ENCODE measurements at places on chromosomes 5 and 9.
A peak's percentile ranks its signal among the peaks of the same experiment; 100 is the strongest.

DNA sequence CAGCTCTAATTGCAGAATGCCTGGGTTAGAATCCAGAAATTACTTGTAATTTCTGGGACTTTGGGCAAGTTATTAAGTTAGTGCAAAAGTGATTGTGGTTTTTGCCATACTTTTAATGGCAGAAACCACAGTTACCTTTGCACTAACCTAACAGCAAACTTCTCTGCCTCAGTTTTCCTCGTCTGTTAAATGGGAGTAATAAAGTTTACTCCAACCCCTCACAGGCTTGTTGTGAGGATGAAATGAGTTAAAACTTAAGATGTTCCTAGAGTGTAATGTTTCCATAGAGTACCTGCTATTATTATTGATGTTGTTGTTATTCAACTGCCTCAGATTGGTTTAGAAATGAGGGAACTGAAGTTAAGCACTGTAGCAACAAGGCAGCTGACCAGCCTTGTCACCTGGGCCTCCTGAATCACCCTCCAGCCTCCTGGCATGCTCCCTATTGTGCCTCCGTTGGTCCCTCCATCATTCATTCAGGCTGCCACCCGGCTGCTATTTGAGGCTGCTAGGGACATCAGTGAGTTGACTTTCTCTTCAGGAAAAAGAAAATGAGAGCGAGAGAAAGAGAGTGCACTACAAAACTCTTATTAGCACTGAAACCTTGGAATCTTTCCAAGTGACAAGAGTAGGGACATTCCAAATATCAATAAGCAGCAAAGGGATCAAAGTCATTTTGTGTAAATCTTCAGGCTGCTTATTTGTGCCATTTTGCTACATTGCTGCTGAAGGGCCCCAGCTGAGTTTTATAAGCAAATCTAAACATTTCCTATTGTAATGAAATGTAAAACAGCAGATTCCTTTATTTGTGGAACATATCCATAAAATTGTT is 66.5 kb upstream of the TTC23L start:
- no peak for DNase-seq

- no peak for DNase-seq
Measured at GRCh38 chr9:134367791-134368490, 41.7 kb downstream of the RXRA start.

- peak; percentile 22 for DNase-seq
Measured at GRCh38 chr9:138043061-138043410, 165.5 kb downstream of the CACNA1B start.

- no peak for DNase-seq
Measured at GRCh38 chr9:136100700-136101614, 5.9 kb upstream of the NACC2 start.

GRCh38 chr9:122777935-122778627 is 10.7 kb upstream of the OR5C1 start:
- DNase-seq: no peak

GRCh38 chr5:146290318-146290717 is 48.3 kb upstream of the POU4F3 start:
- no peak for DNase-seq

GRCh38 chr5:160171666-160172065 is 52.4 kb upstream of the PWWP2A start:
- DNase-seq: no peak

DNA sequence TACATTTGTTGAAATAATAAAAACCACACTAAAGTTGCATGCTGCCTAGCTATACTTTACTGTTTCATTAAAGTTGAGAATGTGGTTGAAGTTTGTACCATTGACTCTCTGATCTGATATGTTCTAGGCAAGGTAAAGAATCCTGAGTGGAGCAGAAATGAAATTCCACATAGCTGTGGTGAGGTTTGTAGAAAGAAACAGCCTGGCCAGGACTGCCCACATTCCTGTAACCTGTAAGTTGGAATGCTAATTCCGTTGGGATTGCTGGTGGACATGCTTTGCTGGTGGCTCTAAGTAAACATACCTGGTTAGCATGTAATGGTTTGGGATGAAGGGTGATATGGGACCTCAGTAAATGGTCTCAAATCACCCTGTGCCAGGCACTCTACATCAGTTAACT is 16.8 kb downstream of the NFX1 start:
- DNase-seq: no peak

DNA sequence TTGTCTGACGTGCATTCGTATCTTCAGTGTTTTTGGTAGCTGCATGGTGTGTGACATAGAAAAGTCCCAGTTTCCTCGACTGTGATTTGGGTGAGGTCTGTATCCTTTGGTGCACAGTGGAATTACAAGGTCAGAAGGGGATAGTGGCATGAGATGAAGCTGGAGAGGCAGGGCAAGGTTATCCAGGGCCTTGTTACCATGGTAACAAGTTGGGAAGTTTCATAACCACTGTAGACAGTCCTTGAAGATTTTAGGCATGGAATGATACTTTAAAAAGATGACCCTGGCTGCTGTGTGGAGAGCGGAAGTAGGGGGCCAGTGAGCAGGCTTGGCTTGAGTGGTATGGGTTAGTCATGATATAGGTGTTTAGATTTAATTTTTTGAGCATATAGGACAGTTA is 11.9 kb downstream of the EHMT1 start:
- no peak for DNase-seq

DNA sequence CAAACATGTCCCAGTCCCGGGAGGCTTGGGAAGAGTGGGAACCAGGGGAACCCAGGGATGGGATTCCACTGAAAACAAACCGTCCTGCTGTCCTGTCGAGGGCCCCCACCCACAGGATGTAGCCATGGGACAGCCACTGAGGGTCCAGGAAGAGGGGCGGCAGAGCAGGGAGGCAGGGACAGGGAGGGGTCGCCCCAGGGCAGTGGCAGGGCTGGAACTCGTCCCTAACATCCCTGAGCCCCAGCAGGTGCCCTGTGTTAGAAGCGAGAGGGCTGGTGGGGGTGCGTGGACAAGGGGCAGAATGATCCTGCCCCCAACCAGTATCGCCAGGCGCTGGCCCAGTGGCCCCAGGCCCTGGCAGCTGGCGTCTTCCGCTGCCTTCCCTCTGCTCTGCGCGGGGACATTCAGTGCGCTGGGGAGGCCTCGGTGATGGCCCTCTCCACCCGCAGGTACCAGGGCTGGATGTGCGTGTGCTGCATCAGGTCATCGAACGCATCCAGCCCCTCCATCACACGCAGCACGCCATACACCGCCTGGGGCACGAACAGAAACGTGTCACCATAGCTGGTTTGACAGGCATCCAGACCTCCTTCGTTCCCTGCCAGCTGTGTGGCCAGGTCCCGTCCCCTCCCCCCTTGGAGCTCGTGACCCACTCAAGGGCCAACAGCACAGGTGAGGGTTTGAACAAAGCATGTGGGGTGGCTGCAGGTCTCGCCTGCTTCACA is 6.6 kb downstream of the PTGES2 start:
- DNase-seq: no peak

DNA sequence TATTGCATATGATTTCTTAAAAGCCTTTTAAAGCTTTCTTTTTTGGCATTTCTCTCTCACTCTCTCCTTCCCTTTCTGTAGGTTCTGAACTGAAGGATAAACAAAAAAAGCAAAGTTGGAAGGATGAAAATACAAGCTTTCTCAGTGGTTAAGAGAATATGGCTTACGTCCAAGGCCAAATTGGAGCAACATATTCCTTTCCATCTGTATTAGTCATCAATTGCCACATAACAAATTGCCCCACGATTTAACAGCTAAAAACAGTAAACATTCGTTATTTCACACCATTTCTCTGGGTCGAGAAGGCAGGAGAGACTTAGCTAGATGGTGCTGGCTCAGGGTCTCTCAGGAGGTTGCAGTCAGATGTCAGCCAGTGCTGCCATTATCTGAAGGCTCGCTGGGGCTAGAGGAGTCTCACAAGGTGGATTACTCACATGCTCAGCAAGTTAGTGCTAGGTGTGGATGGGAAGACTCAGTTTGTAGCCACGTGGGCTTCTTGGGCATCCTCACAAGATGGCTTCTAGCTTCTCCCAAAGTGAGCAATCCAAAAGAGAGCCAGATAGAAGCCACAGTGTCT is 2.0 kb upstream of the ROR2 start:
- no peak for DNase-seq

- no peak for DNase-seq
Measured at GRCh38 chr5:39005566-39006232, 68.5 kb downstream of the RICTOR start.

DNA sequence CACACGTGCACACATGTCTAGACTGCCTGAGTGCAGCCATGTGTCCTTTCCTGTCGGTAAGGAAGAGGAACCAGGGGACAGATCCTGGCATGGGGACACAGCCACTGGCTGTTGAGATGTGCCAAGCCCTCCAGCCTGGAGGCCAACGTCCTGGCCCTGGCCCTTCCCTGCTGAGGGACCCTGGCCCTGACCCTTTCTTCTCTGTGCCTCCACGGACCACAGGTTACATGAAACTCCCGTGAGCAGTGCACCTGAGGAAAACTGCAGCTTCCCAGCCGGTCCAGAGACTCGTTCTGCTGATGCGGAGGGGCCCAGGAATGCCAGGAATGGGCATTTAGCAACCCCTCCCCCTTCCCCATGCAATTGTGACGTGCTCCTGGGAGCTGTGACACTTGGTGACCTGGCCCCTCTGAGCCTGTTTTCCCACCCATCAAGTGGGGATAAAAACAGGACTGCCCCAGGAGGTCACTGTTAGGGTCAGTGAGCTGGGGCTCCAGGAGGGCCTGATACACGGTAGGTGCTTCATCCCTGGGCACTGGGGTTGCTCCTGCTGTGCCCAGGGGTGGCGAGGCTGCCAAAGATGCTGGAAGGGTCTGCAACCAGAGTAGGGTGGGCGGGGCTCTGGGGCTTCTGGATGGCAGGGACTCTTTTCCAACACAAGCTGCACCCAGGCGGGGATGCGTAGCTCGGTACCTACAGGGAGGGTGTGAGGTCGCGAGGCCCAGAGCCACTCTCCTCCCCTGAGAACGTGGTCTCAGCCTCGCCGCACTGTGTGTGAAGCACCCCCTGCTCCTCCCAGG is 151.5 kb downstream of the C9orf50 start:
- no peak for DNase-seq

- no peak for DNase-seq
Measured at GRCh38 chr9:91282292-91282691, 79.4 kb downstream of the AUH start.

GRCh38 chr5:144460600-144460999 is 289.9 kb downstream of the KCTD16 start:
- DNase-seq: no peak

DNA sequence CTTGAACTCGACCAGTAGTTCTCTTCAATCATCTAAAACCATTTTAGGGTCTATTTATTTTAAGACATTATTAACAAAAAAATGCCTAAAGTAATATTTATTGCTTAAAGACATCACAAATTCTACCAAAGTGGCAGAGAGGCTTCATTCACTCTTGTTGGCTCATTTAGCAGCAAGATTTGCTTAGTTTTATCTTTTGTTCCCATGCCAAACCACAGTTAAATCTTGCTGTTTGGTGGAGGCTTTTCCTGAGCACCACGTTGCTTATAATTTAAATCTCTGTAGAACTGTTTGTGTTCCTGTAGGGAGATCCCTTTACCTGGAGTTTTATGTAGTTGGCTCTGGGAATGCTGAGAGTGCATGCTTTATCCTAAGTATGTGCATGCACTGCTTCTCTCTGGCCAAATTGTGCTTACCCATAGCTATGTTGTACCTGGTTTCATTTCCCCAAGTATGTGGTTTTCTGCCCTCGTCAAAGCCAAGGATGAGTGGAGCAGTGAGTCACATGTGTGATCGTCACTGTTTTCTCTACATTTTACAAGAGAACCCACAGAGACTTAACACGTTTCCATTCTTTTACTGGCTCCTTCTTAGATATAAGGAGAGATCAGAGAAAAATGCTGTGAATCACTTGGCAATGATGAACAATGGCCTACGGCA is 42.1 kb upstream of the MAST4 start:
- DNase-seq: no peak

- DNase-seq: no peak
Measured at GRCh38 chr5:31007672-31008071, 185.8 kb upstream of the CDH6 start.

GRCh38 chr9:96021551-96022444 is 146.3 kb downstream of the ERCC6L2 start:
- DNase-seq: peak; percentile 19

DNA sequence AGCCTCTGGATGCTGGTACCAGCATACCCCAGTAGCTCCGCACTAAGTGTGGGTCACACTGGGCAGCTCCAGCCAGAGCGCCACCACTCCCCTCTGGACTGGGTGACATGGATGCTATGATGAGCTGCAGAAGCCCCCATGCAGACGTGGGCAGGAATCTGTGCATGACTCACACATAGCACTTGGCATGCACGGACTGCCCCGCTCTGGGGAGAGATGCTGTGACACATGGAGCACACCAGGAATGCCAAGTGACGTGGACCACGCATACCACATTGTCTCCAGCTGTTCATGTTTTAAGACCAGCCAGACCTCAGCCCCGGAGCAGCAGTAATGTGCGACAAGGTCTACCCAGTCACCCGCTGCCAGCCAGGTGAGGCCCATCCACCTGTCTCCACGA is 64.1 kb downstream of the SEMA4D start:
- no peak for DNase-seq

- no peak for DNase-seq
Measured at GRCh38 chr5:154002093-154002492, 36.6 kb downstream of the FAM114A2 start.

GRCh38 chr5:132477784-132478365 is 12.7 kb downstream of the IRF1 start:
- DNase-seq: no peak

GRCh38 chr5:34847056-34847455 is 8.1 kb downstream of the TTC23L start:
- DNase-seq: no peak

DNA sequence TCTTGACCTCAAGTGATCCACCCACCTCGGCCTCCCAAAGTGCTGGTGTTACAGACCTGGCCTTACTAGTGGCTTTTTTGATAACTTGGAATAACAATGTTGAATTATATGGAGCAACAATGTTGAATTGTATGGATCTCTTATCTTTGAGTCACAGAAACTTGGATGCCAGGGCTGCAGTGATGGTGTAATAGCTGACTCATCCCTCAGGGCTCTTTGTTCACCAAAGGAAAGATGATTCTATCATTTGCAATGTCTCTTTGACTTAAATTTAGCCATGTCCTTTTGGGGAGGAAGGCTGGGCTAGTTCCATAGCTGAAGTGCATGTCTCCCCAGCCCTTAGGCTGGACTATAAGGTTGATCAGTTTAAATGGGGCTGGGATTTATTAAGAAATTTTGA is 172.3 kb downstream of the PDZD2 start:
- no peak for DNase-seq

Measured in head of caudate nucleus (tissue), 42 donors.